ENCODE measurements at places on chromosomes 12 and 14. TPM values are rescaled to one million over a fixed set of nuclear protein-coding genes. Genes with fewer than 3 reads are reported as not detected.

DNA sequence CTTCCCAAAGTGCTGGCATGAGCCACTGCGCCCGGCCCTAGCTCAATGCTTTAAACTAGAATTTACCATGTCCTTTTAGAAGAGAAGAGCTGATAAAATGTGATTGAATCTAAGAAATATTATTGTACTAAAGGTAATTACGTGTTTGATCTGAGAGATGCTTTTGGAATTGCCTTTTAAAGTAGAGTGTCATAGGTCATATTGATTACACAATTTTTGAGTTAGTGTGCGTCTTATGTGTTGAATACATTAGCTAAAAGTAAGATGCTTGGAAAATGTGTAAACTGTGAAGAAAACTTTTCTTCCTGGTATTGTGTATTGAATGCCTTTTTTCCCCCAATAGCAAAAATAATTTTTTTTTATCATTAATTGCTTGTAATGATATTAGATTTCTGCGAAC is 41.7 kb downstream of the MIA2 start:
- no peak for DNase-seq

GRCh38 chr14:45705940-45706534 is 453.0 kb upstream of the MIS18BP1 start:
- DNase-seq, result no peak

- no peak for DNase-seq
Measured at GRCh38 chr12:105769486-105769885, 369.3 kb downstream of the NUAK1 start.

DNA sequence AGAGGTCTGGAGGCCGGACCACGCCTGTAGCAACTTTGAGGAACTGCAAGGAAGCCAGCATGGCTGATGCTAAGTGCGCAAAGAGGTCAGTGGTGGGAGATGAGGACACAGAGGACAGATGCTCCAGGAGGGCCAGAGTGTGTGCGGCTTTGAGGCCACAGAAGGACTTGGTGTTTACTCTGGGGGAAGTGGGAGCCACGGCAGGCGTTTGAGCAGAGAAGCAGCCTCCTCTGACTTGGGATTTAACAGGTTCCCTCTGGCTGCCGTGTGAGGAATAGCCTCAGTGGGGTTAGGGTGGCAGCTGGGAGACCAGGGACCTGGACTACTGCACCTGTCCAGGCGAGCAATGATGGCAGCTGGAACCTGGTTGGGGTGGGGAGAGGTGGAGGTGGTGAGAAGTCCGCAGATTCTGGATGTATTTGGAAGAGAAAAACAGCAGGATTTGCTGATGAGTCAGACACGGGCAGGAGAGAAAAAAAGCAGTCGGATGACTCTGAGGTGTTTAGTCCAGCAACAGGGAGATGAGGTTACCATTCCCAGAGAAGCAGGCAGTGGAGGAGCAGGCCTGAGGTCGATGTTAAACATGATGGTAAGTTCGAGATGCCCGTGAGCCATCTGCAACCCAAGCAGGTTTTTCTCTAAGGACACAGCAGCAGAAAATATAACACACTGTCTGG is 143.5 kb downstream of the SCARB1 start:
- DNase-seq, result no peak

GRCh38 chr14:97107080-97107479 is 309.9 kb downstream of the VRK1 start:
- DNase-seq, result no peak

The DAO gene
- not detected for total RNA-seq

DNA sequence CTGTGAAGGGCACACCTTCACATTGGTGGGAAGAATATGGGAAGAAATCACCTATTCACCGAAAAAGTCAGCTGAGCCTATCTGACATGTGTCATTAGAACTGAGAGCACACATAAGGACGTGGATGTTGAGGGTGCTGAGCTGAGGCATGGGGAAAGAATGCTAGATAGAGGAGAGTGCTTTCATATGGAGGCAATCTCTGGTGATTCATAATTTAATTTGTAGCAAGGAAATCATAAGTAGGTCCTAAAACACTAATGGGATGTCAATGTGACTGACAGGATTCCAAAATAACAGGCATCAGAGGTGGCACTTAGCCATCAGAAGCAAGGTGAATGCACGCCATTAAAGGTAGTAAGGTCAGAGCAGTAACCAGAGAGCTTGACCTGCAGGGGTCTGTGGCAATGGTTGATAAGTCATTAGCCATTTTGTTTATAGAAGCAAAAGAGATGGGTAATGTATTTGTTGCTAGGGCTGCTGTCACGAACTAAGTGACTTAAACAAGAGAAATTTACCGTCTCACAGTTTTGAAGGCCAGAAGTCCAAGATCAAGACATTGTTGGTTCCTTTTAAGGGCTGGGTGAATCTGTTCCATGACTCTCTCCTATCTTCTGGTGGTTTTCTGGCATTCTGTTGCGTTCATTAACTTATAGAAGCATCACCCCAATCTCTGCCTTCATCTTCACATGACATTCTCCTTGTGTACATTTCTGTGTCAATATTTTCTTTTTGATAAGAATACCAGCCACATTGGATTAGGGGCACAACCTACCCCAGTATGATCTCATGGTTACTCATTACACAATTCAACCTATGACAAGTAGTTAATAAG is 69.3 kb downstream of the ANKS1B start:
- no peak for DNase-seq
